ENCODE measurements at places on chromosomes 6 and 20.
A peak's percentile ranks its signal among the peaks of the same experiment; 100 is the strongest.

GRCh38 chr20:33030076-33030475, 1.4 kb upstream of the BPIFB6 start:
- no peak for DNase-seq

GRCh38 chr6:104884867-104885517, 25.3 kb upstream of the HACE1 start:
- DNase-seq, result no peak

DNA sequence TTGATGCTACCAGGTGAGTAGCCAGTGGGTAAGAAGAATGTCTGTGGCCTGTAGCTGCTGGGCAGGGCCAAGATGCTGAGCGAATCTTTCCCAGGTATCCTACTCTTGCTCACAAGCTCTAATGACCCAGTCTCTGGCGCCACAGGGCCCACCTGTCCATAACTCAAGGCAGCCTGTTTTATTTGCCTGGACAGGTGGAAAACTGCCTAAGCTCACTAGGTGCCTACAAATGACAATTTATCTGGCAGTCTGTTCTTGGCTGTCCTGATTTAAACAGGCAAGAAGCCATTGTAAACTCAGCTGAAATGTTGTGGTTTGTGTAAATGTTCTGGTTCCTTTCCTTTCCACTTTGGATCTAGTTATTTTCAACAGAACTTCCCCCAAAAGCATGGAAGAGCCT, 113.3 kb downstream of the TCP11 start:
- DNase-seq, result no peak

DNA sequence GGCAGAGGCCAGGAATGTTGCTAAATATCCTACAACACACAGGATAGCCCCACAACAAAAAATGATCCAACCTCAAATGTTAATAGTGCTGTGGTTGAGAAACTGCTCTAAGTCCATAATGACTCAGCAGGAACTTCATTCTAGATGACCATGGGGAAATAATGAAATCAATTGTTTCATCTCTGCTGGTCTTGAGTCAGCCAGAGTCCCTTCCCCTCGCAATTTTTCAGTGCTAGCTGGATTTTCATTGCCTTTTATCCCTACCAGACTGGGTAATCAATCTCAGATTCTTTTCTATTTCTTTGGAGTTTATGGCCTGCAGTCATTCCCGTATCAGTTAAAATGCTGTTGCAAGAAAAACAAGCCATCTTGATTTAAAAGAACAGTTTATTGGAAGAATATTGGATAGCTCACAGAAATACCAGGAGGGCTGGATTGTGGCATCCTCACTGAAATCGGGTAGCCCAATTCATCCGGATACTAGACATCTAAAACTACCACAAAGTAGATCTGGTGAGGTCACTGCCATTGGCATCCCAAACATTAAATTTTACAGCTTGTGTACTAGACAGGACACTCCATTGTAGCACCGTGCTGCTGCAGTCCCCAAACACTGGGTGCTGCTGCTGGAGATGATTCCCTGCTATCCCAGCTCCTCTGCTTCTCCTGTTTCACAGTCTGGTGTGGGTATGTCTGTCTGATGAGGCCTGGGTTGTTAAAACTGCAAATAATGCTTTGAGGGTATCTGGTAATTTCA, 30.3 kb upstream of the POPDC3 start:
- no peak for DNase-seq

DNA sequence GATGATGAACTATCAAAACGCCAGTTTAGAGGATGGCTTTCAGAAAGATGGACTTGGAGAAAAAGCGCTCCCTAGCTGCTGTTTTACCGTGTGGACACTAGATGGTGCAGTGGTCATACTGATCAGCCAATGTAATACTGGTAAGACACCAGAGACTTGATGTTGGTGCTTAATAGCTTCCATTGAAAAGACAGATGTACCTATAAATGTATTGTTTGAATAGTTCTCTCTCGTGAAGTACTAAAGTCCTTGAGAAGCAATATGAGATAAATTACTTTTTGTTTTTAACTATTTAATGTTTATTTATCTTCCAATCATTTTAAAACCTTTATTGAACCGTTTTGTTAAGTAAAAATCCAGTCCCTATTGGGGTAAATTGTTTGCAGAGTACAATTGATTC, 63.9 kb upstream of the FUCA2 start:
- DNase-seq, result peak; percentile 70

GRCh38 chr6:162474722-162475121, 252.8 kb downstream of the PRKN start:
- DNase-seq, result no peak

DNA sequence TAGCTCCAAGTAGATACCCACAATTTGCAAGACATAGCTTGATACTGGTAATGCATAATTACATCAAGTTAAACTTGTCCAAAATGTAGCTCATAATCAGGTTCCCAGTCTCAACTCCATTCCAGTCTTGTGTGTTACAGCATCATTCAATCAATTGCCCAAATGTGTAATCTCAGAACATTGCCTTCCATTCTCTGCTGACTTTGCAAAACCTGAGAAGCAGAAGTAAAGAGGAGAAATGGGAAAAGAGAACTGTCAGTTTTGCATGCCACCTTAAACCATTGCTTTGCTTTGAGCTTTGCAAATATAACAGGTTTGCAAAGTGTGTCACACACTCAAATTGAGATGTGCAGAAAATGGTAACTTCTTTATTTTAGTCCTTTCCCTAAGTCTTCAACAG, 40.3 kb upstream of the CNKSR3 start:
- no peak for DNase-seq

GRCh38 chr6:165791876-165792437, 128.9 kb upstream of the PDE10A start:
- no peak for DNase-seq

GRCh38 chr20:23152308-23152892, 66.3 kb upstream of the CD93 start:
- DNase-seq, result no peak

- no peak for DNase-seq
Measured at GRCh38 chr6:150874179-150874578, 8.7 kb downstream of the MTHFD1L start.

DNA sequence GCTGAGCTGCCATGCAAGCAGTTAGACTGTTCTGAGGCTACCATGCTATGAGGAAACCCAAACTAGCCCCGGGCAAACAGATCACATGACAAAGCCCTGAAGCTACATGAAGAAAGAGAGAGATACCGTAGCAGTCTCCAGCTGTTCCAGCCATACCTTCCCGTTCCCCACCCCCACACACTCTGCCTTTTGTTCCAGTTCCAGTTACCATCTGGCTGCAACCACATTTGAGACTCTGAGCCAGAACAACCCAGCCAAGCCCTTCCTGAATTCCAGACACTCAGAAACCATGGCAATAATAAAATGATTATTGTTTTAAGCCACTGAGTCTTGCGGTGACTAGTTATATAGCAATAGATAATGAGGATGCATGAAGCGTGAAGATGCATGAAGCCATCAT, 28.3 kb downstream of the RIN2 start:
- peak; percentile 79 for DNase-seq

- peak; percentile 59 for DNase-seq
Measured at GRCh38 chr6:130293800-130294199, 71.0 kb upstream of the SAMD3 start.

DNA sequence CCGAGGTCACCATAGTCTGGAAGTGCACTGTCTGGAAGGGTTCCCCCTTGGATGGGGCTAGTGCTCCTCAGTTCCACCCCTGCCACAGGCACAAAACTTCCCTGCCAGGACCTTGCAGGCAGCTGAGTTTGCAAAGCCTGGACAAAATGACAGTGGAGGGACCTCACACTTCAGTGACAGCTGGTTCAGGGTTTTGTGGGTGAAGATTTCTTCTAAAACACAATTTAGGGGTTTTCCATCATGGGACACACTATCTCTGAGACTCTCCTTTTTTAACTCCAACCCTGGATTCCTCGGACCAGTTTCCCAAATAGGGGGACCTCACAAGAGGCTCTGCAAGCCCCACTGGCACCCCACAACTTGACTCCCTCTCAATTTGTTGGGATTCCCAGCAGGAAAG, 33.6 kb upstream of the PREX1 start:
- DNase-seq, result no peak

GRCh38 chr6:20744911-20745557, 210.8 kb downstream of the CDKAL1 start:
- DNase-seq, result no peak

DNA sequence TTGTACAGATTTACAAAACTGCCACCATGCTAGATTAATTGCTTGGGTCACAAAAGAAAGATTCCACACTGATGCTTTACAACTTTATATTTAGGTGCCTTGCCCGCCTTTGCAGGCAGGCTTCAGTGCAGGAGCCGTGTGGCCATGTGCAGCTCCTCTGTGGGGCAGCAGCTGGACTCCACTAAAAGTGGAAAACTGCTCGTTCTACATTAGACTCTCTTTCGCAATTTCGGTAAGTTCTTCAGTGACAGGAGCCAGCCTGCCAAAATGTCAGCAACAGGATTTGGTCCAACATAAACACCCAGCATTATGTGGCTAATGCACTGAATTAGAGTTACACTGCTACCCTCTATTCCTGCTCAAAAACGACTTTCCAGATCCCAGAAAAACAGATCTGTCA, 174.4 kb upstream of the KCNK16 start:
- DNase-seq, result no peak

DNA sequence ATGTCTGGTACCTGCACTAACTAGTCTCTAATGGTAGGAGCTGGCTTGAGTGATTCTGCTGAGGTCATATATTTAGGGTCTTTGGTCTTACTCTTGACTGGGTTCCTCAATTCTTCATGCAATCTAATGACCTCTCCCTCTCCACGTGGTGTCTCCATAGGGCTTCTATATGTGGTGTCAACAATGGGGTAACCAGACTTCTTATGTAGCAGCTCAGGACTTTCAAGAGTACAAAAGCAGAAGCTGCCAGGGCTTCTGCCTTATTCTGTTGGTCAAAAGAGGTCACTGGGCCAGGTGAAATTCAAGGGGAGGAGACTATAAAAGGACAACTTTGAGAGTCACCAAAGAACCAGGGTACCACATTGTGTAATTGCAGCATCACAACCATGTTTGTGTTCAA, 54.3 kb downstream of the NUS1 start:
- no peak for DNase-seq

- DNase-seq, result no peak
Measured at GRCh38 chr20:35306931-35307517, 14.8 kb upstream of the FAM83C start.
